ENCODE measurements at places on chromosomes 1 and 21. TPM values are rescaled to one million over a fixed set of nuclear protein-coding genes. Genes with fewer than 3 reads are reported as not detected.

The FCRL2 gene
- not detected for total RNA-seq

The PBX1 gene
- 15.9 TPM for total RNA-seq

The SLC50A1 gene
- 35.8 TPM for total RNA-seq

The TDRD5 gene
- total RNA-seq = not detected

The PTTG1IP gene
- total RNA-seq = 86.5 TPM

The TCHHL1 gene
- total RNA-seq = not detected

The CLCNKB gene
- not detected for total RNA-seq

The AMY1A gene
- not detected for total RNA-seq

The MPZ gene
- 0.43 TPM for total RNA-seq

The NKAIN1 gene
- total RNA-seq = 1.1 TPM

The TNFRSF9 gene
- 3.2 TPM for total RNA-seq

The ZNF593OS gene
- total RNA-seq = not detected

The CRNN gene
- total RNA-seq = not detected

The CFAP141 gene
- not detected for total RNA-seq

The KNCN gene
- not detected for total RNA-seq

The C1orf94 gene
- total RNA-seq = not detected

The ITGB2 gene
- 0.70 TPM for total RNA-seq

The FCN3 gene
- total RNA-seq = not detected

The EPHA10 gene
- 1.2 TPM for total RNA-seq

The FAAH gene
- total RNA-seq = 0.81 TPM

The ERRFI1 gene
- 220 TPM for total RNA-seq

The USP48 gene
- 17.2 TPM for total RNA-seq

The MROH7 gene
- total RNA-seq = not detected

The ST7L gene
- total RNA-seq = 12.0 TPM

The NPL gene
- total RNA-seq = 0.41 TPM

The MIGA1 gene
- 5.0 TPM for total RNA-seq

The MNDA gene
- not detected for total RNA-seq

The DDOST gene
- 208 TPM for total RNA-seq

The AMPD2 gene
- 23.5 TPM for total RNA-seq

The ARID4B gene
- 12.9 TPM for total RNA-seq

The LENEP gene
- total RNA-seq = not detected

The RIPK4 gene
- total RNA-seq = 17.9 TPM

The FAM229A gene
- 3.9 TPM for total RNA-seq

The MAGOH gene
- total RNA-seq = 97.6 TPM

The AMY2A gene
- total RNA-seq = not detected

The MPL gene
- total RNA-seq = not detected

The C1orf74 gene
- 1.4 TPM for total RNA-seq

The CR1L gene
- not detected for total RNA-seq

The C1QTNF12 gene
- 1.7 TPM for total RNA-seq

The NOS1AP gene
- total RNA-seq = 0.57 TPM

The PDE9A gene
- 1.3 TPM for total RNA-seq

The ADGRL2 gene
- 7.8 TPM for total RNA-seq

The USH2A gene
- total RNA-seq = not detected

The NUDT4B gene
- total RNA-seq = 1.6 TPM

The ASCL5 gene
- 0.13 TPM for total RNA-seq

The SPOCD1 gene
- total RNA-seq = 3.8 TPM

The SLC44A5 gene
- not detected for total RNA-seq

The PRDM15 gene
- 2.9 TPM for total RNA-seq

The RHOU gene
- 9.5 TPM for total RNA-seq

The PLA2G4A gene
- total RNA-seq = 9.2 TPM

The AVPR1B gene
- not detected for total RNA-seq

The EXOSC10 gene
- 39.8 TPM for total RNA-seq

The RGS1 gene
- not detected for total RNA-seq

The DLGAP3 gene
- 0.22 TPM for total RNA-seq

The TRIM63 gene
- total RNA-seq = 1.4 TPM
